Mammary microvascular endothelial cell (primary cell): ENCODE measurements at places on chromosomes 5 and 9. TPM values are rescaled to one million over a fixed set of nuclear protein-coding genes. Genes with fewer than 3 reads are reported as not detected.

Gene HSD17B3
- total RNA-seq = not detected in 2 replicates

Gene TLX3
- total RNA-seq = not detected in 2 replicates

Gene GABRP
- 1.5 and 2.7 TPM in 2 replicates for total RNA-seq

Gene PCDHGA6
- total RNA-seq = 0.73 and 1.2 TPM in 2 replicates

Gene NPR2
- 5.1 and 7.9 TPM in 2 replicates for total RNA-seq

Gene SLC1A1
- 9.1 and 12.4 TPM in 2 replicates for total RNA-seq

Gene CDKN2A
- total RNA-seq = 40.8 and 43.6 TPM in 2 replicates

Gene DTWD2
- 1.9 and 3.0 TPM in 2 replicates for total RNA-seq
